ENCODE measurements at places on chromosomes 1 and 21. TPM values are rescaled to one million over a fixed set of nuclear protein-coding genes. Genes with fewer than 3 reads are reported as not detected.

RHBG gene
- polyA plus RNA-seq = 3.4 TPM

OPRD1 gene
- 0.18 TPM for polyA plus RNA-seq

LRRC71 gene
- 4.7 TPM for polyA plus RNA-seq

NIBAN1 gene
- polyA plus RNA-seq = 18.3 TPM

HES3 gene
- polyA plus RNA-seq = not detected

LHX4 gene
- polyA plus RNA-seq = 3.4 TPM

HJV gene
- polyA plus RNA-seq = 0.27 TPM

ATP1A2 gene
- 15.9 TPM for polyA plus RNA-seq

IQGAP3 gene
- polyA plus RNA-seq = 17.4 TPM

ERICH3 gene
- polyA plus RNA-seq = 6.8 TPM

Data from left lung (tissue), 14 donors.